ENCODE measurements at places on chromosomes 6 and 20.
A peak's percentile ranks its signal among the peaks of the same experiment; 100 is the strongest.

- DNase-seq, result no peak
These were observed 7.5 kb downstream of the BCAS1 start for GRCh38 chr20:54062812-54063280.

GRCh38 chr20:61037498-61037897 lies 214.6 kb upstream of the CDH4 start:
- DNase-seq, result no peak

- no peak for DNase-seq
These were observed 15.2 kb downstream of the EIF2S2 start for GRCh38 chr20:34096699-34097444.

DNA sequence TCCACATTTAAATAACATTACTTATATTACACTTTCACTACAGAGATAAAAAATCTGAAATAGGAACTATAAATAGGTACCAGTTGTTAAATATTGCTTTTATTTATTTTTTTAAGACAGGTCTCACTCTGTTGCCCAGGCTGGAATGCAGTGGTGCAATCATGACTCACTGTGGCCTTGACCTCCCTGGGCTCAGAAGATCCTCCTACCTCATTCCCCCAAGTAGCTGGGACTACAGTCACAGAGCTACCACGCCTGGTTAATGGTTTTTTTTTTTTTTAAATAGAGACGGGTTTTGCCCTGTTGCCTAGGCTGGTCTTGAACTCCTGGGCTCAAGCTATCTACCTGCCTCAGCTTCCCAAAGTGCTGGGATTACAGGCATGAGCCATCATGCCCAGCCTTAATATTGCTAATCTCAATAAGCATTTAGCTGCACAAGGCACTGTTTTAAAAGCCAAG lies 17.3 kb downstream of the EEF1E1 start:
- no peak for DNase-seq

- DNase-seq, result no peak
These were observed 25.4 kb downstream of the DIDO1 start for GRCh38 chr20:62900692-62901584.

GRCh38 chr20:3330046-3330741 lies 77.3 kb downstream of the DNAAF9 start:
- DNase-seq, result no peak

DNA sequence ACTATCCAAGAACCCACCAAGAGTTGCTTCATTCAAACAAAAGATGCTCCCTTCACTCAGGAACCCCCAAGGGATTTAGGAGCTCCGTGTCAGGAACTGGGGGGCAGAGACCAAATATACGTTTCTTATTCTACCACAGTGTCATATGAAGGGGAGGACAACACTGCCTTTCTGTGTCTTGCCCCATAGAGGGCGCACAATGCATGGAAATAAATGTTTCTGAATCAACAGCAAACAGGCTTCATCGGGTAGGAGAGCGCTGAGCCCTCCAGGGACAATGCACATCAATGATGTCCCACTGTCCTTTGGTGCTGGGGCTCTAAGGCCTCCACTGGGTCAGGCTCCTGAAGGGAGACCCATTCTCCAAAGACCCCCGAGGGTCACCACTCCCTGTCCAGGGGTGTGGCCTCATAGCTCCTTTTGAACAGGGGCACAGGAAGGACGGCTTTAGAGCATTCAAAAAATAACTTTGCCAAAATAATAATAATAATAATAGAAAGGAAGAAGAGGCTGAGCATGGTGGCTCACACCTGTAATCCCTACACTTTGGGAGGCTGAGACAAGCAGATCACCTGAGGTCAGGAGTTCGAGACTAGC lies 31.1 kb downstream of the PLG start:
- peak; percentile 7 for DNase-seq

- no peak for DNase-seq
These were observed 35.4 kb downstream of the AGPAT4 start for GRCh38 chr6:161238500-161238899.

DNA sequence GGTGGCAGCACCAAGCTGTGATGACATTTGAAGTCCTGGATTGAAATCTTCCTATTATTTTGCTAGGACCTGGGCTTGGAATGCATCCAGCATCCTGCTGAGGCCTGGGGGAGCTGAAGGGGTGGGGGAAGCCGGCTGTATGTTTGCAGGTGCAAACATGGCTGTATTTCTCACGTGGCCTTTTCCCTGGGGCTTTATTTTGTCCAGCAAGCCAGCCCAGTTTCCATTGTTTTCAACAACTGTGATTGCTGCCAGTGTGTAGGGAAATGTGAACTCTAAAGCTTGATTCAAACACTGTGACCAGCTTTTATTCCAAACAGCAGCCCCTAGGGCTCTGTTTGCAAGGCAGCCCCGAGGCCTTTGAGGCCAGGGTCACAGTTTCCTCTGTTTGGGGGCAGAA lies 683.0 kb downstream of the DHX35 start:
- DNase-seq, result no peak

DNA sequence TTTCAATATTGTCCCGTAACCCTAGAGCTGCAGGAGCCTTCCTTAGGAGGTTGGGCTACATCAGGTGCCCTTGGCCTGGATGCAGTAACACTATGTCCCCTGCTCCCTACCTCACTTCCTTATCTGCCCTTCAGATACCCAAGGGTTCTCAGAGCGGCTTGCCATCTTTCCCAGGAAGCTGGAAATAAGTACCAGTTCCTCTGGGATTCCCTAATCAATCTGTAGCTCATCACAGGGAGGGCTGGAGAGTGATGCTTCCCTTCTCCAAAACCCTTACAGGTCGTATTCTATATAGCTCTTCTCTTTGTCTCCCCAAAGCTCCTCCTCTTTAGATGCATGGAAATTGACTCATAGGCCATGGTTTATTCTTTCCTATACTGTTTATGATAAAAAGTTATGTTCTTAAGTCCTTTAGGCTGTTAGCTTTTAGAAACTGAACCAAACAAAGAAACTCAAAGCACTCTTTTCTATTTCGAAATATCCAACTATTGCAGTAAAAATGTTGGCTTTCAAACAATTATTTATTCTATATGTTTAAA lies 4.2 kb downstream of the MYCT1 start:
- DNase-seq, result no peak

GRCh38 chr6:163872335-163872734 lies 457.8 kb downstream of the QKI start:
- no peak for DNase-seq

Data from stimulated activated CD4-positive, alpha-beta T cell treated with anti-CD3 and anti-CD28 coated beads, Interleukin-4, amount 100 ng/mL, for 1 hour (primary cell).